ENCODE measurements at places on chromosomes 7 and 10.

DNA sequence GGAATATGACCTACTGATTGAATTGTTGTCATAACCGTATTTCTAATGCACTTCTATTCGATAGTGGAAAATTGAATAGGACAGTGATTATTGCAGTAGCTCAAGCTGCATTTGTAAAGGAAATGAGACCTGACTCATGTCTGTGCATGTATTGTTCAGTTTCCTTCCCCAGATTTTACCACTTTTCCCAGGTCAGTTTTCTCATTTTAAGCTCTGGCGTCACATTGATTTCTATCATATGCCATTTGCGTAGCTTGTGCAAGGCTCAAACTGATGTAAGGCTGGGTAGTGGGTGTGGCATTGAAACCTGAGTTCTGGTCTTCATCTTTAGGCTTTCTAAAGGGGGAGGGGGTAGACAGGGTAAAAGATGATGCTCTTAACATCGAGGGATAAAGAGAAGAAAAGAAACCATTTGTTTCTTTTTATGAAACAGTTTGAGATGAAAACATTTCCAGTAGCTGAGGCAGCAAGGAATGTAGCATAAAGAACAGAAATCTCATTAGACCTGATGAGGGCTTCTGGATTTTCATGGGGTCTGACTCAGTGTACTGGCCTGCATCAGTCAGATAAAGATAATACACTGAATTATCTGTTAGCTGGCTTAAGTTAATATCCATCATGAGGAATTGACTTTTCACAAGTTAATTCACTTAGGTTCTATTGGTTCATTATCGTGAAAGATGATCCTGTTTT is 182.3 kb upstream of the CDCA7L start:
- no peak for DNase-seq

DNA sequence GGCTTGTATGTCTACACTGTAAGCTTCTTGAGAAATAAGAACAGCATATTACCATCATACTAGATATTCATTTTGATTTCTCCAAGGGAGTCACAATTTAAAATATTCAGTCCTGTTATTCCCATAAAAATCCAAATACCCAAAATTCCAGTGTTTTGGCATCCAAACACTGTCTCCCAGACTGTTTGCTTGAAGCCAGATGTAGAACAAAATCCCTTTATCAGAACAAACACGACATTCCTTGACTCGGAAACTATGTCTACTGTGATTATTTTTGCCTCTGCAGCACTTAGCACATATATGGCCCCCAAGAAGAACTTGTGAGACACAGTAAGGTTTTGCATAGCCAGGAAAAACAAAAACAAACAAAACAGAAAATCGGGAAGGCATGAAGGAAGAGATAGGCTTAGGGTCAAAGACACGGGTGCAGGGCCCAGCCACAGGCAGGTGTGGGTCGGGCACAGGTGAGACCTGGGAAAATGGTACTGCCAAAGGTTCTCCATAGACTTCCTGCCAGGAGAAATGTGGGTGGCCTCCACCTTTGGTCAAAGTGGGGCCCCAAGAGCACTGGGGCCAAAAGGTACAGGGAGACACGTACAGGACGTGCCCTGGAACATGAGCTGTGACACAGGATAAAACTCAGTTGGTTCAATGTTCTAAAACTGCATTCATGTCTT is 36.5 kb downstream of the CPXM2 start:
- DNase-seq = no peak

- DNase-seq = no peak
Observed at GRCh38 chr10:70930263-70931000, 42.1 kb upstream of the PCBD1 start.

- DNase-seq = no peak
Observed at GRCh38 chr7:158479021-158479663, 108.5 kb downstream of the PTPRN2 start.

- DNase-seq = no peak
Observed at GRCh38 chr10:47060356-47060755, 149.1 kb downstream of the PTPN20 start.

GRCh38 chr7:159094919-159095915 is 49.5 kb downstream of the VIPR2 start:
- DNase-seq = no peak

DNA sequence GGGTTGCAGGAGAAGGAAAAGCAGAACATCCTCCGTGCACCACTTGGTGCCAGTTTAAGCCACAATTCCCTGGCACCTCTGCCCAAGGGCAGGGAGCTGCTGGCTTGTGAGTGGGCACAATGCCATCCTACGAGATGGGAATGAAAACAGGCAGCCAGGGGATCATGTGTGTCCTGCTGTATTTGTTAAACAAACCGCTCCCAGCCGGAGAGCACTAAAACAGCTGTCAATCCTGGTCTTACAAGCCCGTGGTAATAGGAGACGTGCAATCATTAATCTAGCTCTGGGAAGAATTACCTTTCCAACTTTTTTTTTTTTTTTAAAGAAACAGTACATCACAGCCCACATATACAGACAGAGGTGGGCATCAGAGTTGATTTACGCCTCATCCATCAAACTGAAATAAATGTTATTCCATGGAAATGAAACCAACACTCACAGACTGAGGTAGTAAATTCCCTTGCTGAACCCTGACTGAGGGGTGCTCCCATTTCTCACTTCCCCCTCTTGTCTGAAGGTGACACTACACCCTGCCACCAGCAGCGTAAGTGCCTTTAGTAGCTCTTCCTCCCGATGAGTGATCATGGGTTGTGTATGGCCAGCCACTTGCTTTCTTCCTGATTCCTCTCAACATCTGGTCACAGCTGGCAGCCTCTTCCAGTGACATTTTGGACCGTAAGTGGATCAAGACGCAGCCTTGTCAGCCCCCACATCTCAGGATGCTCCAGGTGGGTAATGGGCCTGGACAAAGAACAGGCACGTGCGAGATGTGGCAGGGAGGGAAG is 143.8 kb downstream of the TEX36 start:
- peak; percentile 64 for DNase-seq

DNA sequence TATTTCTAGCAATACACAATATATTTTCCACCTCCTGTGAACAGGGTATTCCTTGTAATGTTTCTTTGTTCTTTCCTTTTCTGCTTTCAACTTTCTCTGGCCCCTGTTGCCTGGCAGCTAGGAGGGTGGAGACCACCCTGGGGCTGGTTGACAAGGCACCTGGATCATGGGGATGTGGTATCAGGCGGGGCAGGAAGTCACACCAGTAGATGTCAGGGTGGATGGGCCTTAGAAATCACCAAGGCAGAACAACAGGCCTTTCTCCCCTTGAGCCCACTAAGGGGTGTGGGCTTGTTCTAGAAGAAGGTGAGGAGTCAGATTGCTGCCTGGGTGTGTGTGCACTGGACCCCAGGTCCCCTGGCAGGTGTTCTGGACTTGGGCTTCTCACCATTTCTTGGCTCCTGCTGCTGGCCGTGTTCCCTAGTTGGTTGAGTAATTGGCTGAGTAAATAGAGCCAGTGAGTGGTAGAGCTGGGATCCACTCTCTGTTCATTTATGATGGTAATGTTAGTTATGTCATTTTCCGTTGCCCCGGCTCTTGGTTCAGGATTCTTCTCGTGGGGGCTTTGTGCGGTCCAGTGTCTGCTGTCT is 24.9 kb downstream of the ZNF783 start:
- DNase-seq = peak; percentile 38

DNA sequence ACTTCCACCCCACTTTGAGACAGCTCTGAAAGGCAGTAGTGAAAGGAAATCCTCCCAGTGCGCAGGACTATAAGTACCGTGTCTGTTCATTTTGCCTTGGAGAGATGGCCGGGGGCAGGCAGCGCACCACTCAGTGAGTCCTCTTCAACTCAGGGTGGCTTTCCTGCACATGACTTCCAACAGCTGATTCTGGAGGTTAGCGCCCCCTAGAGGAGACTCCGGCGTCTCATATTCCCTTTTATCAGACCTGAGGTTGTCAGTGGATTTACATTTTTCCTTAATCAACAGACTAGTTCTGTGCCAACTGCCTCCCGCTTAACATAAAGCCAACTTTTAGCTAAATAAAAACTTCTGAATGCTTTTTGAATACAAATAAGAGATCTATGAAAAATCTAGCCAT is 101.0 kb downstream of the HERPUD2 start:
- no peak for DNase-seq

DNA sequence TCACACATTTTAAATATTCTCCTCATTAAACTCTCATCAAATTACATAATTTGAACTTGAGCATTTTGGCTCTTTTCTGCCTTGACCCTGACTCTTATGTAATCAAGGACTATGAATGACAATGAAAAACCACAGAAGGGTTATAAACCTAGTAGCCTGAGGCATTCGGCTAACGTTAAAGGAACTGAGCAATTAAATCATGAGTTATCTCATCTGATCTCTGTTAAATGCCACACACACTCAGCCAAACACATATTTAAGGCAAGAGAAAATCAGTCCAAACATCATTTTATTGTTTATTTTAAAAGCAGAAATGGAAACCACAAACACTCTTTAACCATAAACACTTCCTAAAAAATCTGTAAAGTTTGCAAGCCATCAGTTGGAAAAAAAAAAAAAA is 204.3 kb downstream of the DGKI start:
- no peak for DNase-seq
